HFFc6 (cell line): ENCODE measurements at places on chromosomes 13 and 19. TPM values are rescaled to one million over a fixed set of nuclear protein-coding genes. Genes with fewer than 3 reads are reported as not detected.

- peaks cover 37% of the 10 kb centered on the region for H3K36me3 ChIP-seq
- no peak overlapping the region for H3K4me3 ChIP-seq
- no peaks in the 10 kb centered on the region for H3K4me1 ChIP-seq
- no peak overlapping the region for H3K27ac ChIP-seq
- DNase-seq: no peak
- H3K27me3 ChIP-seq: peaks cover 1% of the 10 kb centered on the region; the same call in 1 of the 2 replicates
These were observed 42.3 kb downstream of the USPL1 start for GRCh38 chr13:30659980-30660379.

GRCh38 chr13:103143432-103143831 lies 77.2 kb upstream of the SLC10A2 start:
- no peaks in the 10 kb centered on the region for H3K27me3 ChIP-seq
- no peak overlapping the region for H3K27ac ChIP-seq
- H3K4me1 ChIP-seq: no peaks in the 10 kb centered on the region

GRCh38 chr19:8576273-8576993 lies 809 bp downstream of the MYO1F start:
- peaks cover 15% of the 10 kb centered on the region; the same call in 1 of the 2 replicates for H3K27me3 ChIP-seq
- H3K4me3 ChIP-seq: no peak overlapping the region
- H3K36me3 ChIP-seq: peaks cover 4% of the 10 kb centered on the region; the same call in 1 of the 2 replicates
- DNase-seq: no peak

DNA sequence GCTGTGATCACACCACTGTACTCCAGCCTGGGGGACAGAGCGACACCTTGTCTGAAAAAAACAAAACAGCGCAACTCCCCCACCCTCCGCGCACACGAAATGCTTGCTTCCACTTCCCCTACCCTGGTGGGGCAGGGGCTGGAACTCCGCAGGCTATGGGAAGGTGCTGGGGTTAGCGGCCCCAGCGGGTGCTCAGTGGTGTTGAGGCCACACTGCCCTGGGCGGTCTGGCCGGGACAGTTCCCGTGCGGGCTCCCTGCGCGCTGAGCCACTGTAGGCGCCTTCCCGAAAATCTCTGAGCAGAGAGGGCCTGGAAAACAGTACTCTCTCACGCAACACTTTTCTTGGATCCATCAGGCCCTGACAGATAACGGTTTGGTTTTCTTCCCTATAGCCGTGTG lies 1.1 kb upstream of the WTIP start:
- H3K27ac ChIP-seq: no peak overlapping the region; the same call in 1 of the 2 replicates
- peaks cover 6% of the 10 kb centered on the region; the same call in 1 of the 2 replicates for H3K36me3 ChIP-seq
- peaks cover 4% of the 10 kb centered on the region; the same call in 1 of the 2 replicates for H3K27me3 ChIP-seq
- H3K4me1 ChIP-seq: peaks cover 28% of the 10 kb centered on the region
- DNase-seq: no peak

DNA sequence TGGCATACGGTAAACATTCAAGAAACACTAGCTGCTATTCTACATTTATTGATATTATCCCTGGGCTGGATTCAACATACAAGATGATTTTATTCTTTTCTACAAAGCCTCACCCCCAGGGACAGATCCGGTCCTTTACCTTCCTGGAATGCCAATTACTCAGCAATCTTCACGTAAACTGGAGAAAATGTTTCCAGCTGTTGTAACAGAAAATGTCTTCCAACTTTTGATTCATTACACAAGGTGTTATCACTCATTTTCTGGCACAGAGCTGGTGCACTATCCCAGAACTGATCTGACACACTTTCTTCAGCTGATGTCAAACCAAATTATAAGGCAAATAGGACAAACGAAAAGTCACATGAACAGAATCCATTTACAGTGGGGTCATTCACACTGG lies 33.1 kb downstream of the DCLK1 start:
- no peaks in the 10 kb centered on the region for H3K27me3 ChIP-seq
- DNase-seq: no peak
- no peaks in the 10 kb centered on the region for H3K4me1 ChIP-seq
- H3K4me3 ChIP-seq: no peak overlapping the region
- H3K36me3 ChIP-seq: no peaks in the 10 kb centered on the region

DNA sequence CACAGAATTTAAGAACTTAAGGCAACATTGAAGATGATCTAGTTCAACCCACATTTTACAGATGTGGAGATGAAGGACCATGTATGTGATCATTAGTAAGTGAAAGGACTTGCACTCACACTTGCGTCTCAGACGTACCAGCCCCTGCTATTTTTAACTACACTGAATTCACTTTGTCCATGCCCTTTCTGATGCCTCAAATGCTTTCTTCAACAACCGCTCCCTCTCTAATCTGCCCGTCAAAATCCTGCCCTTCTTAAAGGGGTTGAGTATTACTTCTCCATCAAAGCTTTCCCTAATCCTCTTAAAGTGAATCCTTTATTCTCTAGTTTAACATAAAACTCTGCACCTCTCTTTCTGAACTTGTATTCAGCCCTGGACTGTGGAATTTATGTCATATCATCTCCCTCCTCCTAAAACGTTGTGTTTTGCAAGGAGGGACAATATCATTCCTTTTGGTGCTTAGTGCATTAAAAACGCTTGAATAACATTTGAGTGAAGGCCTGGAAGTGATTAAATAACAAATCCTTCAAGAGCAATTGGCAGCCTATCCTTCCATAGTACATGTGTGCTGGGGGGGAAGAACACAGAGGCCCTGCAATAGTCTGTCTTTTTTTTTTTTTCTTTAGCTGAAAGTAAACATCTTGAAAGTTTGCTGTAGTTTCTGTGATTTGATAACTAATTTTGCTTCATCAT lies 493.3 kb downstream of the LMO7 start:
- no peak overlapping the region for H3K27ac ChIP-seq
- H3K27me3 ChIP-seq: no peaks in the 10 kb centered on the region; the same call in 1 of the 2 replicates
- no peaks in the 10 kb centered on the region for H3K4me1 ChIP-seq
- no peak overlapping the region for H3K4me3 ChIP-seq
- no peak for DNase-seq
- no peaks in the 10 kb centered on the region for H3K36me3 ChIP-seq

DNA sequence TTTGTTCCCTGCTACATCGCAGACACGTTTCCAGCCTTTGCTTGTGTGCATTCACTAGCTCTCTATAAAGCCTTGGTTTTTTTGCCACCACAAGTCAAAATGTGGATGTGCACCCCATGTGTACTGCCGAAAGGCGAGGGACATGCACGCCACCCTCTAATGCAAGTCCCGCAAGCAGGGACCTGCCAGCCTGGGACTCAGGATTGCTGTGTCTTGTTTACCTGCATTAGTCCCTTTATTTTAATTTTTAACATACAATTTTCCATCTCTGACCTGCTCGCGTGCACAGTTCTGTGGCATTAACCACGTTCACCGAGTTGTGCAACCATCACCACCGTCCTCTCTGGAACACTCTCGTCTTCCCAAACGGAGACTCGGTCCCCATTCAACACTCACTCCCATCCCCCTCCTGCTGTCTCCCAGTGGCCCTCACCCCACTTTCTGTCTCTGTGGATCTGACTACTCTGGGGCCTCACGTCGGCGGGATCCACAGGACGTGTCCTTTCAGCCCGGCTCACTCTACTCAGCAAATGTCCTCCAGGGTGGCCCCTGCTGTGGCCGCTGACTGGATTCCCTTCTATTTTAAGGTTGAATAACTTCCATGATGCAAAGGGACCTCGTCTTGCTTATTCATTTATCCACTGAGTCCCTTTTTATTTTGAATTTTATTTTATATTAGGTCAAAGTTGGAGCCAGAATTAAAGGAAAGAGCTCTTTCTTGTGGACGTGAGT lies 58.4 kb downstream of the RASA3 start:
- no peak for DNase-seq
- peak overlapping the region; percentile 12; the same call in 1 of the 2 replicates for H3K27ac ChIP-seq

DNA sequence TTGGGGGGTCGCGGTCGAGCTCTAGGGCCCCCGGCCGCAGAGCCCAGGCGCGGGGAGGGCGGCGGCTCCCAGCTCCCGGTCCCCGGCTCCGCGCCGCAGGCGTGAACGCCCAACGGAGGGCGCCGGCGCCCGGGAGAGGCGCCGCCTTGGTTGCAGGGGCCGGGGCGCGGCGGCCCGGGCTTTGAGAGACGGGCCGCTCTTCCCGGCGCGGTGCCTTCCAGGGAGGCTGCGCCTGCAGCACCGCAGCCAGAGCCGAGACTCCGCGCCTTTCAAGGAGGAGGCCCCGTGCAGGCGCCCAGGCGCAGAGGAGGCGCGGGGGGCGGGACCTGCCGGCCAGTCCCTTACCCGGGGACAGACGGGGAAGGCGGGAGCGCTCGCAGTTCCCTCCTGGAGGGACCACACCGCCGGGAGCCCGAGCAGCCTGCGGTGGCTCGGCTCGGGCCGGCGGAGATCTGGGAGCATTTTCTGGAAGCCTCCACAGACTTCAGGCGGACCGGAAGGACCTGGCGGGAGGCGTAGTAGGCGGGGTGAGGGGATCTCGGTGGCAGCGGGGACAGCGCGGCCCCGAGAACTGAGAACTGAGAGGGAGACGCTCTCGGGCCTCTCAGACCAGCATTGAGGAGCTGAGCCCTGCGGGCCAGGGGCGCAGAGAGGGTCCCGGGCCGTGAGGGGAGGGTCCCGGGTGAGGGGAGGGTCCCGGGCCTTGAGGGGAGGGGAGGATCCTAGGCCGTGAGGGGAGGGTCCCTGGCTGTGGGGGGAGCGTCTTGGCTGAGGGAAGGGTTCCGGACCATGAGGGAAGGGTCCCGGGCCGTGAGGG lies 25.5 kb upstream of the MCF2L start:
- H3K27me3 ChIP-seq: peaks cover 22% of the 10 kb centered on the region
- H3K4me3 ChIP-seq: peak overlapping the region; percentile 47; the same call in 1 of the 2 replicates
- H3K4me1 ChIP-seq: peaks cover 8% of the 10 kb centered on the region
- no peak overlapping the region for H3K27ac ChIP-seq
- no peak for DNase-seq

DNA sequence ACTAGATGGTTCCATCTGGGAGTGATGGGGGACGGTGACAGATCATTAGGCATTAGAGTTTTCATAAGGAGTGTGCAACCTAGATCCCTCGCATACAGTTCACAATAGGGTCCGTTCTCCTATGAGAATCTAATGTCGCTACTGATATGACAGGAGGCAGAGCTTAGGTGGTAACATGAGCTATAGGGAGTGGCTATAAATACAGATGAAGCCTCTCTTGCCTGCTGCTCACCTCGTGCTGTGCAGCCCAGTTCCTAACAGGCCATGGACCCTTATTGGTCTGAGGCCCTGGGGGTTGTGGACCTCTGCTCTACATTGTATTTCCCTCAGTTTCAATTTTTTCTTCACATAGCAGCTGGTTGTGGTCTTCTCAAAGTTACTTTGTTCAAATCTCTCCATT lies 56.5 kb downstream of the CDK8 start:
- no peaks in the 10 kb centered on the region for H3K27me3 ChIP-seq
- H3K4me3 ChIP-seq: no peak overlapping the region
- H3K27ac ChIP-seq: no peak overlapping the region
- no peak for DNase-seq
- H3K36me3 ChIP-seq: peaks cover 16% of the 10 kb centered on the region
- H3K4me1 ChIP-seq: peaks cover 6% of the 10 kb centered on the region; the same call in 1 of the 2 replicates

- DNase-seq: no peak
- H3K4me3 ChIP-seq: no peak overlapping the region
- H3K27me3 ChIP-seq: peaks cover 6% of the 10 kb centered on the region
- no peaks in the 10 kb centered on the region for H3K36me3 ChIP-seq
- no peak overlapping the region for H3K27ac ChIP-seq
These were observed 58.0 kb downstream of the USPL1 start for GRCh38 chr13:30675717-30676116.

GRCh38 chr13:80161219-80161618 lies 179.7 kb downstream of the SPRY2 start:
- no peaks in the 10 kb centered on the region; the same call in 1 of the 2 replicates for H3K27me3 ChIP-seq
- no peak for DNase-seq
- H3K4me1 ChIP-seq: peaks cover 12% of the 10 kb centered on the region
- no peak overlapping the region for H3K4me3 ChIP-seq
- H3K27ac ChIP-seq: no peak overlapping the region

Gene URAD
- total RNA-seq: not detected in 2 replicates

GRCh38 chr13:74169676-74170075 lies 35.5 kb upstream of the KLF12 start:
- peaks cover 7% of the 10 kb centered on the region for H3K4me1 ChIP-seq
- no peak overlapping the region for H3K27ac ChIP-seq
- H3K27me3 ChIP-seq: no peaks in the 10 kb centered on the region
- no peaks in the 10 kb centered on the region for H3K36me3 ChIP-seq
- DNase-seq: no peak

DNA sequence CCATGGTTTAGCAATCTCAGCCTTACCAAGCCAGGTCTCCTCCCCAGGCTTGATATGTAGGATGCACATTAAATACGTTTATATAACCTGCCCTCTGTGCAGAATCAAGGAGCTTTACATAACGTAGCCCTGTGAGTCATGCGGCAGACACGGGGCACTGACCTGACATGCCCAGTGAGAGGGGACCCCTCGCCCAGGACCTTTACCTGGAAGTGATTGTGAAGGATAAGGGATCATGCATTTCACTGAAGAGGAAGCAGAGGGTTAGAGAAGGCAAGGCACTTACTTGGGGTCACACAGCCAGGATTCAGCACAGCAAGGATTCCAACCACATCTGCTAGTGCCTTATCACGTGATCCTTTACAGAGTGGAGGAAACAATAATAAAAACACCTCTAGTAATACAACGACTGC lies 18.9 kb upstream of the FOSB start:
- H3K4me3 ChIP-seq: peak overlapping the region; percentile 58
- H3K27ac ChIP-seq: peak overlapping the region; percentile 100
- peaks cover 63% of the 10 kb centered on the region for H3K4me1 ChIP-seq
- no peak for DNase-seq
- no peaks in the 10 kb centered on the region for H3K36me3 ChIP-seq
- peaks cover 10% of the 10 kb centered on the region for H3K27me3 ChIP-seq

Gene AP1M2
- 0.12 to 0.66 TPM in 2 of 3 replicates, not detected in the other for total RNA-seq

DNA sequence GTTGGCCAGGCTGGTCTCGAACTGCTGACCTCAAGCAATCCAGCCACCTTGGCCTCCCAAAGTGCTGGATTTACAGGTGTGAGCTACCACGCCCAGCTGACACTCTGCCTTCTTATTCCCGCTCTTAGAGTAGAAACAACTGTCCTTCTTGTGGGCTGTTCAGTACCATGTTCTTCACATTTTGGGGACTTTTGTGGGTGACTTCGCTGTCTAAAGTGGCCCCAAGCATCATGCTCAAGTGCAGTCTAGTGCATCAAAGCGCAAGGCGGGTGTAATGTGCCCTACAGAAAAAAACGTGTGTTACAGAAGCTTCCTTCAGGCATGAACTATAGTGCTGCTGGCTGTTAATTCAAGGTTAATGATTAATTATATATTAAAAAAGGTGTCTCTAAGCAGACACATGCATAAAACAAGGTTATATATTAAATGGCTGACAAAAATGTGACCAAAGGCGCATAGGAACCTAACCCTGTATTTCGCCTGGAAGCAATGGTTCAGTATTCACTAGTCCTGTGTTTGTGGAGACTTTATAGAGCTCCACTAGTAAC lies 38.3 kb downstream of the ABCC4 start:
- no peak overlapping the region for H3K4me3 ChIP-seq
- no peak overlapping the region for H3K27ac ChIP-seq
- peaks cover 52% of the 10 kb centered on the region for H3K36me3 ChIP-seq
- H3K27me3 ChIP-seq: no peaks in the 10 kb centered on the region
- no peak for DNase-seq

Gene CGB1
- 0.66 to 0.79 TPM in 2 of 3 replicates, not detected in the other for total RNA-seq

Gene SLC5A5
- total RNA-seq: not detected in 2 replicates

Gene PRTN3
- not detected in 2 replicates for total RNA-seq

- DNase-seq: no peak
- H3K27me3 ChIP-seq: no peaks in the 10 kb centered on the region
- H3K4me1 ChIP-seq: no peaks in the 10 kb centered on the region
- no peaks in the 10 kb centered on the region for H3K36me3 ChIP-seq
- no peak overlapping the region for H3K27ac ChIP-seq
These were observed 1359.6 kb upstream of the ATXN8OS start for GRCh38 chr13:68748038-68748437.

GRCh38 chr19:41883463-41883820 lies 458 bp downstream of the ARHGEF1 start:
- peak overlapping the region; percentile 94 for H3K4me3 ChIP-seq
- peaks cover 5% of the 10 kb centered on the region; the same call in 1 of the 2 replicates for H3K36me3 ChIP-seq
- H3K4me1 ChIP-seq: peaks cover 46% of the 10 kb centered on the region
- H3K27me3 ChIP-seq: peaks cover 6% of the 10 kb centered on the region
- DNase-seq: no peak
